ENCODE measurements at places on chromosomes 3 and 15.

DNA sequence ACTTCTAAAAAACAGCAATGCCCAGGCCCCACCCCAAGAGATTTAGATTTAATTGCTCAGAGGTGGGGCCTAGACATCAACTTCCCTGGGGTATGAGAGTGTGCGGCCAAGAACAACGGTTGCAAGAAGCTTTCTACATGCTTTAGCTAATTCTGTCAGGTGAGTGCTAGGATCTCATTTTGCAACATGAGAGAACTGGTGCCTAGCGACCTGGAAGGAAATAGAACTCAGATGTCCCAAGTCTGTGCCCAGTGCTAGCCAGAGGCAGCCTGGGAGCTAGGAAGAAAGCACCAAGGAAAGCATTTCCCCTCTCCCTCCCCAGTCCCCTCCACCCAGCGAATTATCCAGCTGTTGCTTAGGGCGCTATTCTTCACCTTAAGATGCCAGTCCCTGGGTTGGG is 22.9 kb upstream of the HRH1 start:
- no peak for DNase-seq

DNA sequence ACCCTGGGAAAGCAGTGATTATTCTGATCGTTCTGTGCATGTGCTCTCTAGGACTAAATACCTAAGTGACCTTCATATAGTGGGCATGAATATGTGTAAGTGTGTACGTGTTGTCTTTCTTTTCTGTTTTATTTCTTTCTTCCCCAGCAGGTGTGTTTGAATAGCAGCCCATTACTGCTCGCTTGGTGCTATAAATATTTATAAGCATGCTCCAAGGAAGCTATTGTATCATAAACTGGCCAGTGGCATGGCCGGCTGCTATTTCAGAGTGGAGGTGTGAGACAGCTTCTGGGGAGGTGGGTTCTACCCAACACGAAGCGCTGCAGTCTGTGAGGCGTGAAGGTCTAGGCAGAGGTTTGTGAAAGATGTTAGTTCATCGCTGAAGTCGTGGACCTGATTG is 641.8 kb downstream of the NTRK3 start:
- DNase-seq = no peak

DNA sequence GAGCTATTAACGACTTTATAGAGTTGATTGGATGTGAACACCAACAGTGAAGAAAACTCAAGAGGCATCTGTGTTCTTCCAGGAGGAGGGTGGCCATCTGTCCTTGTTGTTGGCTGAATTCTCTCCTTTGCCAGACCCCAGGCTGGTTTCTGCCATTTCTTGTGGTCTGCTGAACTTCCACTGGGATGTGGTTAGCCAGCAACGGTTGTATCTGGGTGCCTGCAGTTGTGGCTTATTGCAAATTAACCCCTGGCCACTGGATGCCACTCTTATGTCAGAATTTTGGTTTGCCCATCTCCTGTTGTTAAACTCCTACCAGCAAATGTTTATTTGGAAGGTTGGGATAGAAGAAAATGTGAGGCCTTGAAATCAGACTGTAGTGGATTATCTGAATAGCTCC is 163.6 kb upstream of the TBC1D5 start:
- DNase-seq = no peak

DNA sequence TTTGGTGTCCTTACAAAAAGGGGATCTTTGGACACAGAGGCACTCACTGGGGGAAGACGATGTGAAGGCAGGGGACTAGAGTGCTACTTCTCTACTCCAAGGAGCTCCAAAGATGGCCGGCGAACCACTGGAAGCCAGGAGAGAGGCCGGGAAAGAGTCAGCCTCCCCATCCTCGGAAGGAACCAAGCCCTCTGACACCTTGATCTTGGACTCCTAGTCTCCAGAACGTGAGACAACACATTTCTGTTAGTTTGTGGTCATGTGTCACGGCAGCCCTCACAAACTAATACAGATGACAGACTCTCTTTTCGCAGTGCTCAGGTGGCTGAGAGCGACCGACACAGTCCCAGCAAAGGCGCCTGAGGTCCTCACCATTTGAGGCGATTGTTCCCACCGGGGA is 24.4 kb upstream of the ATP2B2 start:
- DNase-seq = no peak

DNA sequence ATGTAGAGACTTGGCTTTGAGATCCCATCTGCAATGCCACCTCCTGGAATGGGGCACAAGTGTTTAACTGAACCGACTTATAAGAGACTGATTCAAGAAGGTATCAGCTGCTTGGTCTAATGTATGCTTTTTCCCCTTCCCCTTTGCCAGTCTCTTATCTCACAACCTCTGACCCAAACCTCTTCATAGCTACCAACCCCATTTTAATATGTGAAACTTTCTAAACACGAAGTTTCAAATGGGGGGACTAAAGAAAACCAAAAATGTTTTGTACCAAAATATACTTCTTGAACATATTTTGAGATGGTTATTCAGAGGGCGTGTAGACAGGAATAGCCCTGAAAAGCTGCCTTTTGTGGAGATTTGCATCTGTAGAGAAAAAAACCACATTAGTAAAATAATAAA is 73.1 kb downstream of the OXSM start:
- no peak for DNase-seq

- no peak for DNase-seq
Measured at GRCh38 chr15:48720646-48721045, 75.1 kb upstream of the FBN1 start.

DNA sequence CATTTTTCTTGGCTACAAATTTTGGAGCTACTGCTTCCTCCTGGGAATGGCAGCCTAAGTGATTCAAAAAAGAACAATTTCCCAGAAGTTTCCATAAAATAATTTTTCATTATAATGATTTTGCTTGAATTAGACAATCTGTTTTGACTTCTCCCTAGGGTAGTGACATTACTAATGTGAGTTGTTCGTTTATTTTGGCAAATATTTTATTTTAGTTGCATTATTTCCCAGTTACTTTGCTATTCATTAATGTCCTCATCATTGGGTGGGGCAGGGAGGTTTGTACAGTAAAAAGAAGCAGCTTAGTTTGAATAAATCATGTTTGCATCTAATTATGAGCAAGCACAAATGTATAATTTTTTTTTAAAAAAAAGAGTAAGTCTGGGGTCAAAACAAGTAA is 686.6 kb downstream of the ROBO2 start:
- DNase-seq = no peak

DNA sequence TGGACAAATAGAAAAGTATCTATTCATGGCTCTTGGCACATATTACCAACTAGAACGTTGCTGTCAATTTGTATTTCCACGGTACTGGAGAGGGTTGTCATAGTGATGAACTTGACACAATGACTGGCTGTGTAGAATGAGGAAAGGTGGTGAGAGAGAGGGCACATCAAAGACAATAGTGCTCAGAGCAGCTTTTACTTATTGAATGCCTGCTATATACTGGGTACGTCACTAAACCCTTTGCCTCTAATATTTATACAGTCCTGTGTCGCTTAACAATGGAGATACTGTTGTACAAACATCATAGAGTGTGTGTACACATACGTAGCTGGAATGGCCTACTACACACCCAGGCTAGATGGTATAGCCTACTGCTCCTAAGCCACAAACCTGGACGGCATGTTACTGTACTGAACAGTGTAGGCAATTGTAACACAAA is 8.3 kb downstream of the TMPRSS7 start:
- DNase-seq = no peak

DNA sequence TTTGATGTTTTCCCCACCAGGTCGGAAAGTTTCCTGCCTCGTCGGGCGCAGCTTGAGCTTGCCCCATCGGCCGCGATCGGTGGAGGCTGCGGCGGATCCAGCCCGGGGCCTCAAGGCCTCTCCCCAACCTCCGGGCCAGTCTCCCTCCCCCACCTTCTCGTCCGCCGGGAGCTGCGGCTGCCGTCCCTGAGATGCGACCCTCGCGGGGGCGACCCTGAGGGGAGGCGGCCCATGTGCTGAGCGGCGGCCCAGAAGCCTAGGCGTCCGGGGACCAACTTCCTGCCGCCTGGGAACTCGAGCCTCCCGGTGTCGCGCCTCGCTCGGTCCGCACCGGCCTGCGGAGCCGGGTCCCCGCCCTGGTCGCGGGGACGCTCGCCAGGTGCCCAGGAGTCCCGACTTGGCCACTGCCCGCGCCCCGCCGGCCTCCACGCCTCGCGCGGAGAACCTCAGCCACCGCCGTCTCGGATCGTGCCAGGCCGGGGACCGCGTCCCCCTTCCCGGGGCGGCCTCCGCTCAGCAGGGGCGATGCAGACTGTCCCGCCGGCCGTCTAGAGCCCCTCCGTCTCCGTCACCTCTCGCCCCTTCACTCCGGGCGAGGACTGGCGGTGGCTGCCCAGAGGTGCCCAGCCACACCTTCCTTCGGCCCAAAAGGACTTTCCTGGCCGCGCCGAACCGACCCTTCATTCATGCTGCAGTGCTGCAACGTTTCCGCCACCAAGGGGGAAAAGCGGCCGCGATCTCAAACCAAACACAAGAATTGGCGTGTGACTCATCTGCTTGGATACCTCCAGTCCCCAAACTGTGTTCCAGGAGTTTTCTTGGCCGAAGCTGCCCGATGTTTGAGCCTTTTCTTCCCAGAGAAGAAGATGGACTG is 656 bp downstream of the SLMAP start:
- DNase-seq = peak; percentile 0

DNA sequence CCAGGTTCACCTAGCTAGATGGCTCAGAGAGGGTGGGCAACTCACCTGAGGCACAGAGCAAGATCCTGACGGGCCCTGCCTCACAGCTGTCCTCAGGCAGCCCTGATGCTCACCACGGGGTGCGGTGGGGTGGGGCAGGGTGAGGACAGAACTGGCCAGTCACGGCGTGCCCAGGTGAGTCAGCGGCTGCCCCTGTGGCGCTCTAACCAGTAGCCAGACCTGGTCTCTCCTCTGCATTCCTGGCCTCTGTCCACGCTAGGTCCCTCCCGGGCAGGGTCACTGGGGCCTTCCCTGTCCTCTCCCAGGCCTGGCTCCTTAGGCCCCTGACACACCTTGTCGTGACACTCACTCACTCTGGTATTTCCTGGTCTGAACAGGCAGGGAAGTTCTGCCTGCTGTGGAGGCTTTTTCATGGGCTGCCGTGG is 901 bp downstream of the ALS2CL start:
- no peak for DNase-seq

DNA sequence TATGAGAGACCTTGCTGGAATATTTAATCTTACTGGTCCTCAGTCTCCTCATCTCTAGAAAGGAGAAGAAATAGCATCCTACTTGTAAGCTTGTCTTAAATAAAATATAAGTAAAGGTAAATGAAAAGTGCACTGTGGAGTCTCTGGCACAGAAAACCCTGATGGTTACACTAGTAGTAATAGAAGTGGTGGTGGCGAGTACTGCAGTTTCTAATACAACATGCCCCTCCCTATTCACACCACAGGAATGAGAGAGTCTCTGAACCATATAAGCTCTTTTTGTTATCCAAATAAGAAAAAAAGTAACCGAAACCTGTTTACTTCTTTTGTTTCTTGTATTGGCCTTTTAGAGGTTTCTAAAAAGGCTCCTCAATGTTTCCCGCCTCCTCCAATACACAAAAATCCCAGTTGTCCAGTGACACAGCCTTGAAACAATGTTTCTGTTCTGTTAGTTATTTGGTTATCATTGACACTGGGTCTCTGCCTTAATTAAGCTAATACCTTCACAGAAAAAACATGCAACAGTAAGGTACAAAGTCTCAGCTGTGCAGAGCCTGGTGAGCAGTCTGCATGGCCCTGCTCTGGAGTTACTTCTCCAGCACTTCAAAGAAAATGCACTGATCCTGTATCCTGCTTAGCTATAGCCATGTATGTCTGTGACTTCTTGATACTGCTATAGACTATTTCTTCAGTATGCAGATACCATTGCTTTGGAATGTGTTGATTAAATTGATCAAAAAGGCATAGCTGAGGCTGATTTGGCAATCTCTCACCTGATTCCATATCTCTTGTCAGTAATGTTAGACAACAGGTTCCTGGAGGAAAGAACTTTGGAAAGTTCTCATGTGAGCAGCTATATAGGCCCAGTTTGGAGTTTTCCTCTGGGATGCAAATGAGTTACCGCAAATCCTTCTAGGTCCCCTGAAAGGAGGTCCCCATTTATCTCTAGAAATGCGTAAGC is 315.6 kb upstream of the IL12A start:
- no peak for DNase-seq

- no peak for DNase-seq
Measured at GRCh38 chr3:13492048-13492447, 11.9 kb downstream of the HDAC11 start.

- DNase-seq = no peak
Measured at GRCh38 chr3:46703013-46703520, 1.9 kb downstream of the TMIE start.

GRCh38 chr3:40070816-40071215 is 238.7 kb upstream of the EIF1B start:
- DNase-seq = no peak

GRCh38 chr3:150315721-150316120 is 92.4 kb upstream of the TSC22D2 start:
- no peak for DNase-seq

DNA sequence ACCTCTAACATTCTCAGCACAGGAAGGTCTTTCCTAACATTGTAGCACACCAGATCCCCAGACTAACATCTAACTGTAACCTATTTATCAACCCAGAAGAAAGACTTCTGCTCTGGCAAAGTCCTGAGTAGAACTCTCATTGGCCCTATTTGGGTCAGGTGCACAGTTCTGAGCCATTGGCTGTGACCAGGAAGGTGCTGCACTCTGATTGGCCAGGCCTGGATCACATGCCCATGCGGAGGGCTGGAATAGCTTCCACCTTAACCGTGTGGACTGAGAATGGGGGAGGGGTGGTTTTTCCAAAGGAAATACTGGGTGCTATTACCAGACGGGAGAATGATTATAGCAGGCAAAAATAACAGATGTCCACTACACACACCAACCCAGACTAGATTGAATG is 11.5 kb downstream of the FEZF2 start:
- DNase-seq = no peak

DNA sequence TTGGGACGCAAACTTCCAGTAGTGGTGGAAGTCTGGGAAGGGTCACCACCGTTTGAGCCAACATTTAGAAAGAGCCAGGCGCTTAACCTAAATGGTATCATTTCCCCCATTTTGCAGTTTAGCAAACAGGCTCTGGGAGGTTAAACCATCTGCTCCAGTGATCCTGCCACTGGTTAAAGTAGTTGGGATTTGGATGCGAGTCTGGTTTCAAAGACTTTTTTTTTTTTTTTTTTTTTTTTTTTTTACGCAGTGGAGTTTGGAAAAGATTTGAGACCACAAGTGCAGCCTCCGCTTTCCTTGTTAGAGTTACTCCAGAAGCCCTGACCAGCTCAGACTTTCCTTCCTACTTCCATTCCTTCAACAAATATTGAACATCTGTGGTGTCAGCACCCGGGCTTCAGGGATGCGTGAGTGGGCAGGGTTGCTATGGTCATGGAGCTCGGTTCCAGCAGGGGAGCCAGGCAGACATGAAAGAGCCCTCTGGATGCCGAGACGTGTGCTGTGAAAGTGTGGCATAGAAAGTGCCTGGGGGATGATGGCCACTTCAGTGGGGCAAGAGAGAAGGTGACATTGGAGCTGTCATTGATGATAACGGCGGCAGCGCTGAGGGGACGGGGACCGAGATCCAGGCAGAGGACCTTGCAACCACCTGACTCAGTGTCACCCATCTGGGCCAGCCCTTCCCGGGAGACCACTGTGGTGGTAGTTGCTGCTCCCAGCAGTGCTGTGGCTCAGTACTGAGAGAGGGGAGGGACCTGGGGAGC is 1.1 kb upstream of the RNU6-1 start:
- no peak for DNase-seq

Measured in activated naive CD8-positive, alpha-beta T cell treated with anti-CD3 and anti-CD28 coated beads, Interleukin-2, amount 50 U/mL, for 16 hours (primary cell).